ENCODE measurements at places on chromosomes 4 and X.

- DNase-seq: no peak
Observed at GRCh38 chr4:110364911-110365520, 110.9 kb upstream of the ENPEP start.

DNA sequence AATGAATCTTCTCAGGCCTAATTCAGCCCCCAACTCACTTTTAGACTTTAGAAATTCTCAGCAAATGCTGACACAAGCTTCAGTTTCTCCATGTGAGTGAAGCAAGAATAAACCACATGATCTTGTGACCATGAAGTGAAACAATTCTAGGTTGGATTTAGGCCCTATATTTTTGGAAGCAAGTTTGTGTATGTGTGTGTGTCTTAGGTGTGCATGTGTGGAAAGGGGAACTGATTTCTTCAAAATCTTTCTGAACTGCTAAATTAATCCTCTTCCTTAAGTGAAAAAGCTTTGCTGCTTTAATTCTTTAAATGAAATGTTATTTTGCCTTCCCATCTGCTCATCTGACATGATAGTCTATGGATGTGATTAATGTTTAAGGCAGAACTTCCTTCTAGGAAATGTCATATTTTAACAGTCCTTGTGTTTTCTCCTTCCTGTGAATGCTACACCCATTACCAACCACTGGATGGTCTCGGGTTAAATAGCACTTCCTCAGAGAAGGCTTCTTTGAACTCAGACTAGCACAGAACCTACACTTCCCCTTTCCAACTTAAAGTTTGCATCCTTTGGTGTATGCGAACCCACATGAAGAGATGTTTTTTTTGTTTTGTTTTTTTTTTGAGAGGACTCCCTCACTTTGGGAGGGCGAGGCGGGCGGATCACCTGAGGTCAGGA lies 1.2 kb upstream of the TMEM144 start:
- DNase-seq: no peak

DNA sequence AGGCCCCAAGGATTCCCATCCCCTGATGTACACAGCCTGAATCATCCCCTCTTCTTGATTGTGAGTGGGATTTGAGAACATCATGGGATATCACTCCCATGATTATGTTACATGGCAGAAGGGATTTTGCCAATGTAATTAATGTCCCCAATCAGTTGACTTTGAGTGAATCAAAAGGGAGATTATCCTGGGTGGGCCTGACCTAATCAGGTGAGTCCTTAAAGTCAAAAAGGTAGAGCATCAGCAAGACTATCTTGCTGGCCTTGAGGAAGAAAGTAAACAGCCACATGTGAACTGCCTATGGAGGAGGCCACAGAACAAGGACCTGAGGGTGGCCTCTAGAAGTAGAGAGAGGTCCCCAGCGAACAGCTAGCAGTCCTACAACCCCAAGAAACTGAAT lies 203.1 kb upstream of the ATP6AP2 start:
- DNase-seq: no peak

- no peak for DNase-seq
Observed at GRCh38 chrX:134718105-134718965, 60.1 kb upstream of the PLAC1 start.

DNA sequence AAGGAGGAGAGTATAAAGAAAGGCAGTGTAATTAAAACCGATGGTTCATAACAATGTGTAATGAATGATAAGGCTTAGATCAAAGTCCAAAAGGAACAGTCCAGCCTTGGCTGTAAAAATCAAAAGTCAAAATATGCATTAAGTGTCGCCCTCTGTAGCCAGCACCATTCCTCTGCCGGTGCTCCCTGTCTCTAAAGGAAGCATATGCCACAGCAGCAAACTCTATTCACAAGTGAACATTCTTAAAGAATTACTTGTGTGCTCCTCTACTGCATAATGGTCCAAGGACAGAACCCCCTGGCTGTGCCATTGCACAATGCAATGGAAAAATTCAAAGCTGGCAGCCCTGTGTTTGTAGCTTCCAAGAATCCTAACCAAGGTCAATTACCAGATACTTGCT lies 16.3 kb upstream of the MBNL3 start:
- no peak for DNase-seq

GRCh38 chr4:26938516-26938915 lies 77.9 kb downstream of the STIM2 start:
- no peak for DNase-seq

- no peak for DNase-seq
Observed at GRCh38 chrX:50705042-50705441, 109.0 kb downstream of the SHROOM4 start.

- no peak for DNase-seq
Observed at GRCh38 chr4:139501527-139501926, 47.6 kb downstream of the RAB33B start.

GRCh38 chr4:7850489-7850888 lies 89.2 kb downstream of the AFAP1 start:
- DNase-seq: no peak

DNA sequence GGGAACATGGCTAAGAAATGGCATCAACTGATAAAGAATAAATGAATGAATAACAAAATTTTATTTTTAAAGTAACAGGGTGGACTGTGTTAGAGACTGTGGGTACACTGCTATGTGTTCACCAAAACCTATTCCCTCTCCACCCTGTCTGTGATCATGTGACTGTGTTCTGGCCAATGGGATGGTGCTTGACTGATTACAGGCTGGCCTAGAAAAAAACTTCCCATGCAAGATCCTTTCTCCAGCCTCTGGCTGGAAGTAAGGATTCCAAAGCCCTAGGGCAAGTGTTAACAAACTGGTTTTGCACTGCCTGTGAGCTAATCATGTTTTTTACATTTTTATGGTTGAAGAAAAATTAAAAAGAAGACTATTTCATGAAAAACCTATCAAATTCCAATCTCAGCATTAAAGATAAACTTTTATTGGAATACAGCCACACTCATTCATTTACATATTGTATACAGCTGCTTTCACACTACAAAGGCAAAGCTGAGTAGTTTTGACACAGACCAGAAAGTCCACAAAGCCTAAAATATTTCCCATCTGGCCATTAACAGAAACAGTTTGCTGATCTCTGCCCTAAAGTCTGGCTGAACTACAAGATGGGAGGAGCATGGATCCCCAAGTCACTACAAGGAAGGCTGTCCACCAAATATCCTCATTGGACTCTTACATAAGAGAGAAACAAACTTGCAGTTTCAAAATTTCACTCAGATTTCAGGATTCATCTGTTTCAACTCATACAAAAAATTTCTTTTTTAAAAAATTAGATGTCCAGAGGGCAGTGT lies 133.2 kb downstream of the ARHGAP6 start:
- DNase-seq: no peak

DNA sequence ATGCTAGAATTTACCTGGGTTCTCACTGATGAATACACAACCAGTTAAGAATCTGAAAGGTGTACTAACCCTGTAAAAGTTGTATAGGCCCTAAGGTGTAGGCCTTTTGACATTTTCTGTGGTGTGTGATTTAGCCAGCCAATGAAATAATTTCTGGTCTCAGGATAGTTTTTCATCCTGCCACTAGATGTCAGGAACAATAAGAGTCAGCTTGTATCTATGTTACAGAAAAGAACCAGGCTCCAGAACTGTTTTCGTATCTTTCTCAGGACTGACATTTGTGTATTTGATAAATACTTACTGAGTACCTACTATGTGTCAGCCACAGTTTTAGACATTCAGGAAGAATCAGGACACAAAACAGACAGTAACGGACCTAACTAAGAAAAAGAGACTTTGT lies 673.6 kb upstream of the TENM3 start:
- no peak for DNase-seq

GRCh38 chr4:108946237-108946636 lies 183.4 kb upstream of the ETNPPL start:
- no peak for DNase-seq

- DNase-seq: no peak
Observed at GRCh38 chr4:1195891-1196401, 23.6 kb upstream of the SPON2 start.

- no peak for DNase-seq
Observed at GRCh38 chr4:12050357-12050756, 621.7 kb upstream of the HS3ST1 start.

- no peak for DNase-seq
Observed at GRCh38 chr4:100450449-100450848, 67.4 kb downstream of the EMCN start.

GRCh38 chr4:102037566-102037965 lies 247.0 kb downstream of the BANK1 start:
- no peak for DNase-seq

DNA sequence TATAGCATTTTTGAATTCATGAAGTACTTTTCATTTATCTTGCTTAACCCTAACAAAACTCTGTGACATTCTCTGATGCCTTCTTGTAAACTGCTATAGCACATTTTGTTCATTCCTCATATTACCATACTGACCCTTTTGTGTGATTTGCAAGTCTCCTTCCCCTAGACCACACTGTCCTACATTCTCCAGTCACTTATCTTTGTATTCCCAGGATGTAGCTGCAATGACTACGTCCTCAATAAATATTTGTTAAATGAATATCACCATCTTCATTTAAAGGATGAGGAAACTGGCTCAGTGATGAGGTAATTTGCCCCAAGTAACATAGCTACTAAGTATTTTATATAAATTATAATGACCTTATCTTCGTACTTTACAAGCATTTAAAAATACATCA lies 11.9 kb downstream of the HUWE1 start:
- no peak for DNase-seq

- DNase-seq: no peak
Observed at GRCh38 chr4:98657531-98658286, 702 bp downstream of the TSPAN5 start.

DNA sequence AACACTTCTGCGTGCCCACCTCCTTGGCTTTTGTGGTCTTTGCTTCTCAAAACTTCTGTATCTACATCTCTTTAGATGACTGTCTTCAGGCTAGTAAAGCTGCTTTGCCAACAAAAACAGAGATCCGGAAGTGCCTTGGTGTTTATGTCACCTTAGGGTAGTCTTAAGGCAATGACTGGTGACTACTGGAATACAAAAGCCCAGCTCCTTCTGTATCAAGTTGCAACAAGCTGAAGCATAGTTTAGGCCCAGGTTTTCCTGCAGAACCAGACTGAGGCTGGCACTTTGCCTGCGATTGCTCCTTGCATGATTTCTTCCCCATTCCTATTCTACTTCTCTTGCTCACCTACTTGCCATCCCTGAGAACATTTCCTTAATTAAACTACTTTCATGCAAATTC lies 333.8 kb downstream of the DMD start:
- DNase-seq: no peak

DNA sequence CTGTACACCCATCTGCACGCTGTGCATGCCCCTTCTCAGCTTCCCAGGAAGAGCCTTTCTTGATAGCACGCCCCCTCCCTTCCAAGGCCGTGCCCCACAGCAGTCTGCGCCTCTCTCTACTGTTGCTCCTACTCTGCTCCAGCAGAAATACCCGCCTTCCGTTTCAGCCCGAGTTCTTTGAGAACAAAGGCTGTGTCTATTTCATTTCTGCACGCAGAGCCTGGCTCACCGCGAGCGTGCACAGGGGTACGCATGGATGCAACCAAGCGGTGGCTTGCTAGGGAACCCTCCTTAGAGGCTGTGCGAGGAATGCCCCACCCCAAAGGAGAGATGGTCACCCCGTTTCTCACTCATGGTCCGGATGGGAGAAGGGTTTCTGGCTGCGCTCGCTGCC lies 485 bp downstream of the AADAT start:
- no peak for DNase-seq

DNA sequence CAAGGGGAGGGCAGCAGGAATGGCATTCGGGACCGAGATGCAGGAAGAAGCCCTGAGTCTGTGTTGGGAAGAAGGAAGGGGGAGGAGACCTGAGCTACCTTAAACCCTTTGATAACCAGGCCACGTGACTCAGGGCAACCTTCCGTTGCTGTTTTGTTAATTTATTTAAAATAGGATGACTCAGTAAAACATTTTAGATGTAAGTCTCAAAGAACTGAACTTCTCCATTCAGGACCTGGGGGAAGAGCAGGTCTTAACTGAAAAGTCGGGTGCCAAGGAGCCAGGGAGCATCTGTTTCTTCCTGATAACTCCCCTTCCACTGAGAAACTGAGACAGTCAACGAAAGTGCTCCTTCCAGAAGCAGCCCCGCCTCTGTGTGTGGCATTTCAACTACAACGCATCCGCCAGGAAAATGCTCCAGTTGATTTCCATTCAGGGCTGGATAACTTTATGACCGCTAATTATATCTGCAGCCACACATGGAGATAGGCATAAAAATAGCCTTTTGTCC lies 88.0 kb downstream of the IRF2 start:
- DNase-seq: no peak

GRCh38 chrX:47723689-47724088 lies 64.7 kb upstream of the UXT start:
- no peak for DNase-seq

GRCh38 chr4:169030562-169030982 lies 20.5 kb upstream of the CBR4 start:
- no peak for DNase-seq

DNA sequence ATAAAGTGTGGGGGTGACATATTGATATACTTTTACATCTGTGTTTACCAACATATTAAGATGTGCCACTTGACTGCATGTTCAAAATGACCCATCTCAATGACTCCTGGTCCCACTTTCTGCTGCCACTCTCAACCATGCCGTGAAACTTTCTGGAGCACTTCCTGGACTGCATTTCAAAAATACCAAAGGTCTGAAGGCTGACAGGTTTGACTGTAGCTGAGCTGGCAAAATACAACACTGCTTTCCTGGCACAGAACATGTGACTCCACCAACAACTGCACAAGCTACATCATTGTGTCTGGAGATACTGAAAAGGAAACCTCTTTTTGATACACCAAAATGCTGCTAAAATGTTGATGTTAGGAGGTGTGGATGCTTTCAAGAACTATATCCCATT lies 184.8 kb downstream of the UNC5C start:
- DNase-seq: no peak

GRCh38 chr4:106803083-106803482 lies 233.0 kb downstream of the DKK2 start:
- DNase-seq: no peak

DNA sequence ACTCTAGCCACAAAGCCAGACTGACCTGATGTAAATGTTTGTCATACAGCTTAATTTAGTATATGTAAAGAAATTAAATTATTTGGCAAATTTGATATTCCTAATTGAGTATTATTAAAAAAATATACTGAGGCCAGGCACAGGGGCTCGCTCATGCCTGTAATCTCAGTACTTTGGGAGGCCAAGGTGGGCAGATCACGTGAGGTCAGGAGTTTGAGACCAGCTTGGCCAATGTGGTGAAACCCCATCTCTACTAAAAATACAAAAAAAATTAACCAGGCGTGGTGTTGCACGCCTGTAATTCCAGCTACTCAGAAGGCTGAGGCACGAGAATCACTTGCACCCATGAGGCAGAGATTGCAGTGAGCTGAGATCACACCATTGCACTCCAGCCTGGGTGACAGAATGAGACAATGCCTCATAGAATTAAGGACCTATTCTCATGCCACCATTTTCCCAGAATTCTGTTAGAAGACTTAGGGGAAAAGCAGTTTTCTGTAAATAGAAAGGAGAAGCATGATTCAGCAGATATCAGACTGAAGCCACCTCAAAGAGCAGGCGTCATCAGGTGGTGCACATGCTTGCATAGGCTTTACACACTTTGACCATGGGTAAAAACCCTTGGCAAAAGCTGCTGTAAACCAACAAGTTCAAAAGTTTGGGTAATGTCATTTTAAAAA lies 6.1 kb downstream of the UBQLN2 start:
- DNase-seq: no peak
